Fibroblast of the aortic adventitia (primary cell): ENCODE measurements at places on chromosomes 1 and 21. TPM values are rescaled to one million over a fixed set of nuclear protein-coding genes. Genes with fewer than 3 reads are reported as not detected.

MAGOH gene
- 3.8 and 24.2 TPM in 2 replicates for total RNA-seq

LINGO4 gene
- total RNA-seq, result not detected in 2 replicates

PGBD2 gene
- total RNA-seq, result 3.1 and 4.7 TPM in 2 replicates

DNA sequence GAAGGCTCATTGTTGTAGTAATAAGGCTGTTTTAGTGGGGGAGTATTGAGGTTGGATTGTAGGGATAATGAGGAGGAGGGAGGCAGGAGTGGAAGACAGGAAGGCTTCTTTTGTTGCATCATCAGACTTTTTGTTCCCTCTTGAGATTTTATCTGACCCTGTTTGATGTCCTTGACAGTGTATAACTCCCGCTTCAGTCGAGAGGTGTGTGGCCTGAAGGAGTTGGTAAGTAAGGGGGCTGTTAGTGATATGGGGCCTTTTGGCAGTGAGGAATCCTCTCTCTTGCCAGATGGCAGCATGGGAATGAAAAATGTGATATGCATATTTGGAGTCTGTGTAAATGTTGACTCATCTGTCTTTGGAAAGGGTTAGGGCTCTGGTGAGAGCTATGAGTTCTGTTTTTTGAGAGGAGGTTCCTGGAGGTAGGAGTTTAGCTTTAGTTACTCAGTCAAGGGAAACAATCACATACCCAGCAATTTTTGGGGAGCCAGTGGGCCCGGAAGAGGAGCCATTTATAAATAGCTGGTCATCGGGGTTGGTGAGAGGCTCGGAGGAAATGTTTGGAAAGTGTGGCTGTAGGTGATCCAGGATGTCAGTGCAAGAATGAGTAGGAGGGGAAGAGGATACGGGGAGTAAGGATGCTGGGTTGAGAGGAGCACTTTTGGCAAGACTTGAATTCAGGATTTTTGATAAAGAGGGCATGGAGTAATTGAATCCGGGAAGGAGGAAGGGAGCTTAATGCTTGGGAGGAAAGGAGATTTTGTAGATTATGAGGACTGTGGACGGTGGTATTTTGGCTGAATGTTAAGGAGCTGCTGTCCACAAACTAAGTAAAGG lies 136.7 kb upstream of the ETV3 start:
- DNase-seq, result peak; percentile 77
